Endodermal cell (in vitro differentiated cells): ENCODE measurements at places on chromosomes 3 and 15.
A peak's percentile ranks its signal among the peaks of the same experiment; 100 is the strongest.

DNA sequence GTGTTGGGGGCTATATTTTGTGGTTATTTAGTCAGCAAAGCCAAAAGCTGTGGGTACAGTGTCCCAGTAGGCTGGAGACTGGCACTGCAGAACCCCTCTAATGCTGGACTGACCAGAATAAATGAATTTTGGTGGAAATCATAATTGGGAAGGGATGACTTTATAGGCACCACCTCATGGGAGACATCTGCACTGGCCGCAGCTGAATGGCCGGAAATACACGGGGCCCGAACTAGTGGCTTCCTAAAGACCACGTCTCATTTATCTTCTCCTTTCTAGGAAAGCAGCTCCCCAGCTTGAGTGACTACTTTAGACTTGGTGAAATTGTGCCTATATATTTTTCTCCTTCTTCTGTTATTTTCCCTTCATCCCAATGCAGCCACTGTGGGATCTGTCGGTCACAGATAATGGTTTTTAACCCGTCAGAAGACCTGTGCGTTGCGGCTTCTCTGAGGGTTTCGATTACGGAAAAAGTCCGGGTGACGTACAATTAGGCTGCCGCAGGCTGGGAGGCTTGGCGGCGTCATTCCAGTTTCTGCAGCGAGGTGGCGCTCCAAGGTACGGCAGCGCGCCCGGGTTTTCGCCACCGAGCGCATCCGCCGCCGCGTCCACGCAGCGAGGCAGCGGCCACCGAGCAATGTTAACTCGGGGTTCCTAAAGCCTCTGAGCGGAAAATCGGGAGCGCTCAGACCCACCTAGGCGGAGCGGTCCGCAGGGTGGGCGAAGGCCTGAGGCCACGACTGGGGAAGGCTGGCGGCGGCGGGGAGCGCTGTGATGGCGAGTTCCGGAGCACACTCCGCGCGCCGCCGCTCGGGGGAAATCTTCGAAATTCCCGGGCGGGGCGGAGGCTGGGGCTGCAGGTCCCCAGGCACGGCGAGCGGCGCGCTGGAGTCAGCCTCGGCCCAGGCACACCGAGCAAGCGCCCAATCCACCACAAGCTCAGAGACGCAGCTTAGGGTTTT, 26.3 kb downstream of the NR2F2 start:
- DNase-seq: peak; percentile 92

DNA sequence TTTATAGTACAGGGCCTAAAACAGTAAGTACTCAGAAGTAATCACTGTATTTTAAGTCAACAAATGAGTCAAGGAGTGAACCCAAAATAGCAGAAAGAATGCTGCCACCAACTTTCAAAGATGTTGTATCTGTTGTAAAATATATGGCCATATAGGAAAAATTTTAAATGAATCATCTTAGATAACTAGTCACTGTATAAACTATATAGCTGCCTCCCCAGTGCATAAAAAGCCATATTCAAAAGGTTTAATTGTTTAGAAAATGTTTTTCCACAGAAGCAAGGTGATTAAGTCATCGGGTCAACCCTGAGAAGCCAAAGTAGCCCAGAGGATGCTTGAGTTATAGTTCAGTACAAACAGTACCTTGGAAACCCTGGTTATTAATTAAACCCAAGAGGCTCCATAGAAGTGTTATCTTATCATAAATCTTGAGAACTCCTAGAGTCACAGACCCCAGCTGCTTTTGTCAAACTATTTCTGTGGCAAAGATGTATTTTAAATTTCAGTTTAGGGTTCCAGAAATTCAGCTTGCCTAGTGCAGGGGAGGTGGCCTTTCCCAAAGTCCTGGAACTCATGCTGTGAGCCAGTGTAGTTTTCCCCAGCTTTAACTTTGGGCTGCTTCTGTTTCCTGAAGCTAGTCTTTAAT, 39.2 kb downstream of the MBNL1 start:
- DNase-seq: peak; percentile 58

DNA sequence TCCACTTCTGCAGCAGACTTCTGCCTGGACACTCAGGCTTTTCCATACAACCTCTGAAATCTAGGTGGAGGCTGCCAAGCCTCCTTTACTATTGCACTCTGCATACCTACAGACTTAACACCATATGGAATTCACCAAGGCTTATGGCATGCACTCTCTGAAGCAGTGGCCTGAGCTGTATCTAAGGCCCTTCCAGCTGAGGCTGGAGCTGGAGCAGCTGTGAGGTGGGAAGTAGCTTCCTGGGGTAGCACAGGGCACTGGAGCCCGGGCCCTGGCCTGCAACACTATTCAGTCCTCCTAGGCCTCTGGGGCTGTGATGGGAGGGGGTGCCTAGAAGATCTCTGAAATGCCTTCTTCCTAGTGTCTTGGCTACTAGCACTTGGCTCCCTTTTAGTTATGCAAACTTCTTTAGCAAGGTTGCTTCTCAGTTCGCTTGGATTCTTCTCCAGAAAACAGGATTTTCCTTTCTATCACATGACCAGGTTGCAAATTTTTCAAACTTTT, 186.6 kb upstream of the RORA start:
- DNase-seq: no peak

DNA sequence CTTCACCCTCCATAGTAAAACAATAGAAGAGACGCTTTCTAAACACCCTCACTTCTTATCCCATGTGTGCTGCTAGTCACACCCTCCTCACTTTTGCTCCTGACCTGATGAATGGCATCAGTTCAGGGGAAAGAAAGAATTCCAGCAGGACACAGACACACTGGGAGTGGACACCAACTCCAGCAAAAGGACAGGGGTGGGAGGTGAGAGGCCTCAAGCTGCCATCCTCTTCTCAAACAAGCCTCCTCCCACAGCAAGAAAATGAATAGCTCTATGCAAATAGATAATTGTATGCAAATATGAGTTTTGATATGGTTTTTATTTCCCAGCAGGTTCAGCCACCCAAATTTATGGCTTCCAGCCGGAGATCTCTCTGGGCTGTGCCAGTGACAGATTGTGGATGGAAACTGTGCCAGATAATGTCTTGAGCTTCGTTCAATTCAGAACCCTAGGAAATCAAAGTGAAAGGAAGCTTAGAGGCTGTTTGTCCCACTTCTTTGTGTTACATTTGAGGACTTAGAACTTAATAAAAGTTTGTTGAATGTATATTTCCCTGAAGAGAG, 209.3 kb upstream of the PPP2R3A start:
- no peak for DNase-seq

DNA sequence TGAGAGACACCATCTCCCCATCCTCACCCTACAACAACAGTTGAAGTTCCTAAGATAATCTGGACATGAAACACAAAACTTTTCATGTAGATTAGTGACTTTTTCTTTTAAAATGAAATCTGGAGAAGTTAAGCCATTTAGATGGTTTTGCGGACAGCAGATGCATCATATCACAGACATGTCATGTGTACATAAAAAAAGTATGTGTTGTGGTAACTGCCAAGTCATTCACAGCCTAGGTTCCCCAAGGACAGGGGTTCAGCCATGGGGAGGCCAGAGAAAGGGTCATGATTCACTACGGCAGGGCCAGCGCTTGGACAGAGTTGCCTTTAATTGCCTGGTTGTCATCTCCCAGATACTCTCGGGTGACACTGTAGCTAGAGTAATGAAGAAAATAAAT, 163.2 kb downstream of the PDZRN3 start:
- DNase-seq: no peak

DNA sequence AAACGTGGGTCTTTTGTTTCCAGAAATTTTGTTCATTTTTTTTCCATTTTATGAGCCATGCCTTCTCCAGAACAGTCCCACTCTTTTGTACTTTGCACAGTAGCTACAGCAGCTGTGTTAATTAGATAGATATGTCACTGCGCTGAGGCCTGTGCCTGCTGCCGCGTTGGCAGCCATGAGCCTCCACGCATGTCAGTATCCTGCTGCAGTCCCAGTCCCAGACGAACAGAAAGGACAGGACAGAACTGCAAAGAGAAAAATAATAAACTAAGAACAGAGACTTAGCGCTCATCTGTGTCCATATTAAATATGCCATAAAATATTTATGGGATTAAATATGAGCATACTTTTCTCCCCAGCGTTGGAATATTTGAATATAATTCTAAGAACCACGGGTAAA, 442.4 kb upstream of the RARB start:
- no peak for DNase-seq

- DNase-seq: peak; percentile 34
These were observed 115.4 kb upstream of the PRICKLE2 start for GRCh38 chr3:64340641-64341101.

- DNase-seq: peak; percentile 87
These were observed 566 bp downstream of the HMCES start for GRCh38 chr3:129278966-129279906.

DNA sequence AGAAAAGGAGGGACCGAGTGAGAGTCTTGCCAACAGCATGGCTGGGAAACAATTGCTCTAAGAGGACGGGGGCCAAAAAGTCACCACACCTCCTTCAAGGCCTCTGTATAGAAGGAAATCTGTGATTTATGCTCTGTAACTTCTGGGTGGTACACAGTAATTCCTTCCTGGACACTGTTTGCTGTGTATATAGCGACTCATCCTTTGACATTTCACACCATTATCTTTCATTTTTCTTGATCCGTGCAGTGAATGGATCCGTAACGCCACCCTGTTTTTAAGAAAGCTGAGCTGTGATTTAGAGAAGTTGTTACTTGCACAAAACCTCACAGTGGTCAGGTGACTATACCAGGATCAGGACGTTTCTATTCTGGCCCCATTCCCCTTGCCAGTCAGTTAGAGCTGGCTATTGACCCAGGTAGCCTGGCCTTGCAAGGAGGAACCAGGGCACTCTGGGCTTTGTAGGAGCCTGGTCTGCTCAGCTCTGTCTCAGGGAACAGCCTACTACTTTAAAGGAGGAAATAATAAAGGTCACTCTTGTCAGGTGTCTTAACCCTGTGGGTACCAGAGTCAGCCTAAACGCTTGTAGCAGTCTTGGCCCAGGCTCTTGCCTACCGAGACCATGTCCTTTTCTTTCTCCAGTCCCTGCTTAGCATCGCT, 86.5 kb upstream of the MYZAP start:
- DNase-seq: no peak

DNA sequence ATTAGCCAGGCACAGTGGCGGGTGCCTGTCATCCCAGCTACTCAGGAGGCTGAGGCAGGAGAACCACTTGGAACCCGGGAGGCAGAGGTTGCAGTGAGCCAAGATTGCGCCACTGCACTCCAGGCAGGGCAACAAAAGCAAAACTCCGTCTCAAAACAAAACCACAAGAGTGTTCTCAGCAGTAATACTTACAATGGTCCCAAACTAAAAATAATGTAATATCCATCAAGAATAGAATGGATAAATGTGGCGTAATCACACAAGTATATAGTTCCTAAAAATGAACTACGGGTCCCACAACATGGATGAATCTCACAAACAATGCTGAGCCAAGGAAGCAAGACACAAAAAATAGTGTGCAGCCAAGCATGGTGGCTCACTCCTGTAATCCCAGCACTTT, 39.2 kb downstream of the STAG1 start:
- DNase-seq: no peak

DNA sequence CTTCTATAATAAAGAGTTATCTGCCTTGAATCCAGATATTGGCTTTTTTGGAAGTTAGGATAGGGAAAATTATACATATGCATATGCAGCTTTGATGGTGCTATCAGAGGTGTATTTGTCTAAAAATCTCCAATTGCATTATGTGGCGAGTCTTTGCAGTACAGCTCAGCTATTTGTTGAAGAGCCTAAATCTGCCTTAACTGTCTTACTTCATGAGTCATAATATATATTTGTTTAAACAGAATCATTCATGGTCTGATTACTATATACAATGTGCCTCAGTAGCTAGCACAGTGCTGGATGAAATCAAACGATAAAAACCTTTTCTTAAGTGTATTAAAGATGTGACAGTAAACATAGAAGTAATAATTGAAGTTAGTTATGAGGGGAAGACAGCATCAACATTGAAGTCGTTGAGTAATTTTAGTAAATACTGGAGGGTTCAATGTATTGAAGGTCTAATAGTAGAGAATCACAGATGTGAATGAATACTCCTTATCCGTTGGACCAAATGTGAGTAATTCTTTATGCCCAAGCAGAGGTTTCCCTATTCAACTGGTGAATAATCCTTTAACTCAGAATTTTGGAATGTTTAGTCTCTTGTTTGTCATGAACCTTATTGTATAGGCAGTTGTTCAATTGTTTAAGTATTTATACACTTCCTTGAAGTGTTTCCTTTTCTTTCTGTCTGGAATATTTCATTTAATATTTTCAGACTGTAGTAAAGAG, 74.8 kb upstream of the NAALADL2 start:
- no peak for DNase-seq

DNA sequence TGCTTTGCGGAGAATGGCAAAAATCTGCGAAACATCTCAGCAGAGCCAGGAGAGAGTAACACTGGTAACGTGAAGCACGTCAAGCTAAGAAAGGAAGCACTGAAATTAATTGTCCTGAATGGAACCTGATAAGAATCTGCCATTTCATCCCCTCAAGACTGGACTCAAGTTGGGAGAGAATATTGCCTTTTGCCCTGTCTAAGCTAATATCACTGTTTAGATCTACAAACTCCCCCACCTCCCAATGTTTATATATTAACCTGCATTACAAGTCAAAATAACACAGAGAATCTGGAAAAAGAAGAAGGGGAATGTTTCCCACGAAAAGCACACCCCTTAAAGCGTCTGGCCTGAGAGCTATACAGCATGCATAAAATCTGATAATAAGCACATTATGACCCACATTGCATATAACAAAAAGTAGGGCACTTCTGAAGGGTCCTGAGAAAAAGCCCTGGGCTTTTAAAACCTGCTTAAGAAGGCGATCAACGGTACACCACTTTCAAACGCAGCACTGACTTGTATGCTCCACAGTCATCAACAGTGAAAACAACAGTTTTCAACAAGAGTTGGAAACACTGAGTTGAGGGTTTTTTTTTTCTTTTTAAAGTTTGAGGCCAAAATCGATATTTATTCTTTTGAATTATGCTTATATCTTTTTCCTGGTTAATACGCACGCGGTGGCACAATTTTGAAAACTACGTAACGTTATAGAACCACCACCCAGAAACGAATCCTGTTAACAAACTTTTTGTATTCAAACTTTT, 1.4 kb upstream of the KAT2B start:
- no peak for DNase-seq

- DNase-seq: peak; percentile 61
These were observed 45.7 kb downstream of the POC1A start for GRCh38 chr3:52108302-52109232.

DNA sequence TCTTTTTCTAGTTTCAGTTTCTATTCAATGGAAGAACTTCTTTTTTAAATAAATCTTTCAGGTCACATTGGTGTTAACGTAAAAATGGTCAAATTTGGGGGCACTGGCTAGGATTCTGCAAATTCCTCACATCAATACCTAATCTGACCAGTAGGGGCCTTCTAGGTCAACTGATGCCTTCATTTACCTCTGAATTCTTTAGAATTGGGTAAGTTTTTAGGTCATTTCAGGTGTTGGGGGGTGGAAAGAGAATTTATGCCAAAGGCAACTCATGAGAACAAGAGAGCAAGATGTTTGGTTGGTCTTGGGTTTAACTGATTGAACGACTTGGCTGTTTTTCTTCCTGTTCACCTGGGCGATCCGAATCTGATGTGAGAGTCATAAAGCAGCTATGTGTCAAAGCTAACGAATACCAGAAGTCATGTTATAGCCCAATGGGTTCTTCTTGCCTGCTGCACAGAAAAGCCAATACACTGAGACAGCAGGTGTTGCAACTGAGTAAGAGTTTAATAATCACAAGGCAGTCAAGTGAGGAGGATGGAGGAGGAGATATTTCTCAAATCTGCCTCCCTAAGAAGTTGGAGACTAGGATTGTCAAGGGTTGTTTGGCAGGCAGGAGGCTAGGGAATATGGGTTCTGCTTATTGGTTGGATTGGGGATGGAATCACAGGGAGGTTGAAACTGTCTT, 15.3 kb downstream of the LRRC49 start:
- no peak for DNase-seq

- no peak for DNase-seq
These were observed 13.7 kb upstream of the COL8A1 start for GRCh38 chr3:99624496-99625236.

- DNase-seq: peak; percentile 88
These were observed 170.5 kb upstream of the PROK2 start for GRCh38 chr3:71955240-71956068.
